ENCODE measurements at places on chromosomes 2 and 18.

GRCh38 chr18:78741381-78742217 is 238.0 kb upstream of the SALL3 start:
- DNase-seq: no peak

DNA sequence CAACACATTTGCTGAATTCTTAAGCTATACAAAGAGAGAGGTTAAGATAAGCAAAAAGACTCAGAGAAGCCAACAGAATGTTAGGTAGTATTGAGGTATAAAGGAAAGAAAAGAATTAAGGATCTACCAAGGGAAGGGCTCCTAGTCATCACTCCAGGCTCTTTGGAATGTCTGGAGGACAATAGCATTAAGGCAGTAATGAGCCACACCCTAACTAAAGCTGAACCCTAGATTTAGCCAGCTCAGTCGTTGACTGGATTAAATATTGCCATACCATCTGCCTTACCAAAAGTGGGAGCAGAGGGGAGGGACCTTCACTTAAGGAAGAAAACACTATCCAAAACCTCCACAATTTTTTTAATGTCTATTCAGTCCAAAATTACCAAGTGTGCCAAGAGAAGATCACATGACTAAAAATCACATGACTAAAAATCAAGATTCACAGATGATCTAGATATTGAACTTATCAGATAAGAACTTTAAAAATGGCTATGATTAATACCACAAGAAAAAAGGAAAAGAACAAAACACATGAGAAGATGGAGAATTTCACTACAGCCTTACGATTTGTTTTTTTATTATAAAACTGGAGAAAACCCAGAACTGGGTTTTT is 59.7 kb downstream of the EXOC6B start:
- no peak for DNase-seq

GRCh38 chr2:215241791-215242305 is 70.0 kb upstream of the ATIC start:
- no peak for DNase-seq

DNA sequence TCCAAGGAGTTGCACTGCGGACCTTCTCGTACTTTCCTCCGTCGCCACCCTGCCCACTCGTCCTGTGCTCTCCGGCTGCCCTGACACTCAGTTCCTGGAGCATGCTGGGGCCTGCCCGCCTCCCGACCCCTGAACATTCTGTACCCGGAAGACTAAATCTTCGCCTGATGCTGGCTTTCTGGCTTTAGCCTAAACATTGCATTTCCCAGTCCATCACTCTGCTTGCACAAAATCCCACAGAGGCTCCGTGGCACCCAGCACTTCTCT is 550 bp upstream of the SFXN5 start:
- DNase-seq: no peak

DNA sequence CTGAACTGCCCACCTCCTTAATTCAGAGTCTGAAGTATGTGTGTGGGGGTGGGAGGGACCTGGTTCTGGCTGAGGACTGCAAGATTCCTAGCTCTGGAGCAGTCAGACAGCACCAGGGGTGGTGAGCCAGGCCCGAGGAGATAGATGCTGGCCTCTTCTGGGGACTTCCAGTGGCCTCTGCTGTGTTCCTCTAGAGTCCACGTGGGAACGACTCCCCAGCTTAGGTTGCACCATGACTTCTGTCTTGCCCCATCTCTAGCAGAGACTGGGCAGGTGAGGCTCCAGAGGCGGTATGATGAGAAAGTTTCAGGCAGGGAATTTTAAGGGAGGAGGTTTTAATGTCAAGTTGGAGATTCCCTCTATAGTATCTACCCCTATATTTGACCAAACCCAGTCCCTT is 22.0 kb upstream of the RESP18 start:
- no peak for DNase-seq
